ENCODE measurements at places on chromosomes 7 and 10.

- no peak for DNase-seq
These were observed 129.8 kb downstream of the BAMBI start for GRCh38 chr10:28806951-28807759.

- no peak for DNase-seq
These were observed 3.1 kb upstream of the HOXA9 start for GRCh38 chr7:27168265-27168947.

DNA sequence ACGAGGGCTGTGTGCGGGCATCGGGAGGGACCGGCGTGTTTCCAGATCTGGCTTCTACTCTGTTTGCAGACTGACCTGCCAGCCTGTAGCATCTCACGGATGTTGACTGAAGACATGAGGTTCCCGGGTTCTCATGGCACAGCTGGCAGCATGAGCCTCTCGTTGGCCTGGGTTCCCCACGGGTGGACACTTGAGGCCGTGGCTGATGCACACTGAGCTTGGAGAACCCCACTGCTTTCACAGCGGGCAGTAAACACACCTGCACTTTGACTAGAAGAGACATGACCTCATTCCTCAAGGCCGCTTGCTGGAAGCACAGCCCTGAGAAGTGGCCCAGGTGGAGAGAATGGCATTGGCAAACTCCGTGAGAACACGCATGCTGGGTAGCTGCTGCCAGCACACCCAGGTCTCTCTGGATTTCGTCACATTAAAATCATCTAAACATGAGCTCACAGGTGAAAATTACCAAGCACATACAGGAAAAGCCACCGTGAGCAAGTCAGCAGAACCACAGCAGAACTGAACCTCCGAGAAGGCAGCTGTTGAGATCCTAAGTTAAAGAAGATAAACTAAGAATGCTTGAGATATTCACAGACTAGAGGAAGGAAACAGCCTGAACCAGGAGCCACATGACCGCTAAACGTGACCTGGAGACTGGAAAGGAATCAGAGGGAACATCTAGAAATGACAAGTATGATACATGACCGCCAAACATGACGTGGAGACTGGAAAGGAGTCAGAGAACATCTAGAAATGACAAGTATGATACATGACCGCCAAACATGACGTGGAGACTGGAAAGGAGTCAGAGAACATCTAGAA, 32.5 kb downstream of the BNIP3 start:
- DNase-seq = no peak

DNA sequence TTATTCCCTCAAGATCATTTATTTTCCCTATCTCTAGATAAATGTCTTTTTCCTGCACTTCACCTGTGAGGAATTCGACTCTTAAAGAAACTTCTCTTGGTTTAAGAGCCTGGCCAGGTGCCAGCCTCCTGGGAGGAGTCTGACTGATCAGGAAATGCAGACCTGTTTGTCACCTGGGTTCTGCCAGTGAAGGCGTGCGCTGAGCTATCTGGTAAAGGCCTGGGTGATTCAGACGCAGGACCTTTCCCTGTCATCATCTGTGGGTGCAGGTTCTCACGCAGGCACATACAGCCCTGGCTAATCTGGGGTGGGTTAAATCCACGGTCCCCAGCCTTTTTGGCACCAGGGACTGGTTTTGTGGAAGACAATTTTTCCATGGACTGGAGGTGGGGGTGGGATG, 65.3 kb upstream of the AQP1 start:
- DNase-seq = no peak

GRCh38 chr7:20193873-20194272, 23.3 kb downstream of the MACC1 start:
- no peak for DNase-seq

GRCh38 chr7:3943779-3944520, 642.9 kb downstream of the SDK1 start:
- DNase-seq = no peak

DNA sequence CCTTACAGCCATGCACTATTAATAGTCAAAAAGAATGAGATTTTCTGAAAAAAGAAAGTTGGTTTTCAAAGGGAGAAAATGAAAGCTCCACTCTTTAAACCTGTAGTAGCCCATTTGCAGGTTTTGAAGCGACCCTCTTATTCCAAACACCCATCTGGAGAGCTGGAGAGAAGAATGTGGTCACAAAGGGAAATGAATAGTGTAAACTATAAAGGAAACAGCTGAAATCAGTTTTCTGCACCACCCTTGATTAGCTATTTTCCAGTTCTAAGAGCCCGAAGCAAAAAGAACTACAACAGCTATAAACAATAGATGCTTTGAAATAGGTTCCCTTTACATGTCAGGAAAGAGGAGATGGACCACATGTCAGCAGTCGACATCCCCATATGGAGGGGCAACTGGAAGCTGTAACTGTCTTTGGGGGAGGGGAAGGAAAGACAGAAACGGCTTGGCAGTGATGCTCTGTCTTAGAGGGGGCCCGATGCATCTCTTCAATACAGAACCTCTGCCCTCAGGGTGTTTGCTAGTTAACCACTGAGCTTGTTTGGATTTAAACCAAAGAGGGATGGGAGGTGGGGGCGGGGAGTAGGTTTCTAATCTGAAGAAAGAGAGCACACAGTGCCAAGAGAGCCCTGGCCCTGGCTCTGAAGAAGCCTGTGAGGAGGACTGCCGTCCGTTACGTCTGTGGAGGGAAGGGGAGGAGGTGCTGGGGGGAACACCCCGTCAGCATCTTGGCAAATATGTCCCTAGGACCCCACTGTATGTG, 55.3 kb downstream of the CPVL start:
- no peak for DNase-seq

GRCh38 chr10:78588194-78588811, 480.5 kb upstream of the ZMIZ1 start:
- no peak for DNase-seq

DNA sequence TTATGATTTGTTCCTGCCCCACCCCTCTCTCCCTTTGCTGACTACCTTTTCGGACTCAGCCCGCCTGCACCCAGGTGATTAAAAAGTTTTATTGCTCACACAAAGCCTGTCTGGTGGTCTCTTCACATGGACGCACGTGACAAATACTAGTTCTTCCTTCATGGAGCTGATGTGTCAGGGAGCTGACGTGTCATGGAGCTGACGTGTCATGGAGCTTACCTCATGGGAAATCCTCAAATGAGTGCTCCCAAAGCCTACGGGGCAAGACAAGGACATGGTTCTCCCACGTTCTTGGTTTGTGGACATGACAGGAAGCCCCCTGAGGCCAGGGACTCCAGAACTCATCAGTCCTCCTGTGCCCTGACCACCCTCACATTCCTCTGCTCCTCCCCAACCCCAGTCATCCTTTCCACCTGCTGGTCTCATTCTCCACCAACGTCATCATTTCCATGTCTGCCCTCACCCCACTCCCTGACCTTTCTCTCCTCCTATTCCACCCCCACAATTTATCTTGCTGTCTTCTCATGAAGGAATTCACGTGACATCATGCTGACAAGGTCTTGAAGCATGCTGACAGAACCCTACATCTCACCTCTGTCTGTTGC, 261.3 kb downstream of the TCERG1L start:
- DNase-seq = no peak

DNA sequence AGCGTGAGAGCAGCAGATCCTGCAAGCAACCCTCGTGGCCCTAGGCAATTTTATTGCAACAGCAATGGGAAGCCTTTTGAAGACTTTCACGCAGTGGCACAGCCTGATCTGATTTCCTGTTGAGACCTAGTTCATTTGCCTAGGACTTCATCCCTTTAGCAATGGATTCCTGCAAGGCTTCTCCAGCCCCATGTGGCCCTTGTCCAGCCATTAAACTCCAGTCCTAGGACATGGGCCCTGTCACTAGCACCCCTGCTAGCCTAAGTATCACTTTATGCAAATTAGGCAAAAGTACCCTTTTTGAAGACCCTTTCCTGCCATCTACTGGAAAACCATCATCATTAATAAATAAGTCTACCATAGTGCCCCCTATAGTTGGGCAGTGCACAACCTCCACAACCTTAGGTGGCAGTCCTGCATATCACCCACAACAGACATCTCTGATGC, 379.4 kb downstream of the GALNT17 start:
- no peak for DNase-seq

- no peak for DNase-seq
These were observed 8.6 kb downstream of the POLD2 start for GRCh38 chr7:44114586-44115310.

- no peak for DNase-seq
These were observed 31.7 kb upstream of the ELMO1 start for GRCh38 chr7:37480041-37481031.

DNA sequence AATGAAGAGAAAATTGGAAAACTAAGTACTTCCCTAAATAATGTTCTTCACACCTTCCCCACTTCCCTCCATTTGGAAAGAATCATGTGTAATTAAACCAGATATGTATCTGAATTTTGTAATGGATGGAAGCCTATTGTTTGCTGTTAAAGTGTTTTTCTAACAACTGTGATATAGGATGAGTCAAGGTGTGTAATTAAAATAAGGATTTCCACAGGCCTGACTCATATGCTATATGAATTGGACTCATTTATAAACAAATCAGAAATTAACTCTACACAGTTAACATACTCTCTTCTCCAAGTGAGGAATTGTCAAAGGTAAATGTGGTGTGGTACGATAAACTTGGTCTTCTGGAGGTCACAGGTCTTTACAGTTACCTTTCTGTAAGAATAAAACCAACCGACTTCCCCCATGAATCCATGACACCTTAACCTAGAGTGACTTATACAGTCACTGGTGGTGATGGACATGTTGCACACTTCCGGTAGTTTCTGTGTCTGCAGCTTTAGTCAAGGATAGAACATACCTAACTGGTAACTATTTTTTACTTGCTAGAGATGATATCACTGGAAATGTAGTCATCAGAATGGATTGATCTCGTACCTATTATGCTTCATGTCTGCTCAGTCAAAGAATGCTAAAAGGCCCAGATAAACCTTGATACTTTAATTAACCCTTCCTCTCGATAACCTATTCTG, 12.8 kb downstream of the PNLIPRP3 start:
- DNase-seq = no peak

DNA sequence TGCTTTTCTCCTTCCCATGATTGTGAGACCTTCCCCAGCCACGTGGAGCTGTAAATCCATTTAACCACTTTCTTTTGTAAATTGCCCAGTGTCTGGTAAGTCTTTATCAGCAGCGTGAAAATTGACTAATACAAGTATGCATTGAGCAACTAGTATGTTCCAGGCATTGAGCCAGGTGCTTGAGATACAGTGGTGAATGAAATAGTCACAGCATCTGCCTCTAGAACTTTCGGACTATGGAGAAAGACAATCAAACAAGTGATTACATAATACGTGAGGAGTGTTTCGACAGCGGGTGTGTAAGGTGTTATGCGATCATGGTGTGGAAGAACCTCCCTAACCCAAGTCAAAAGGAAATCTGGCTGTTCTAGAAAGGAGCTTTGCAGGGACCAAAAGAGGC, 21.6 kb upstream of the NUP205 start:
- DNase-seq = no peak

GRCh38 chr10:131154306-131155025, 157.1 kb downstream of the TCERG1L start:
- no peak for DNase-seq

GRCh38 chr7:27575613-27576012, 87.1 kb downstream of the HIBADH start:
- DNase-seq = no peak

DNA sequence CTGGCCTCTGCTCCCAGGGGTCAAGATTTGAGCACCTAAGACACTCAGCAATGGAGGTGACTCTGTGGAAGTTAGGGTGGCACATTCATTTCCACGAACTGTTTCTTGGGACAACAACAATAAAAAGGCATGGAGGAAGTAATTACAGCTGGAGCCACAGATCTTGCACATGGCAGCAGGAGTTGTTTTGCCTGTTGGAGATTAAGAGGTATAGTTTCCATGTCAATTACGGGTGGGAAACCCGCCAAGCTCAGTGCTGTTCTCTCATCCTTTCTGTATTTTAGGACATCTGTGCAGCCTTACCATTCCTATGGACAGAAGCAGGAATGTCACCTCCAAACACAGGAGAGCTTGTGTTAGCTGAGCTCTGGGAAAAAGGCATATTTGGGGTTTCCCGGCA, 201.2 kb downstream of the SNX10 start:
- DNase-seq = no peak

GRCh38 chr7:71021131-71021530, 110.8 kb upstream of the GALNT17 start:
- no peak for DNase-seq

- DNase-seq = no peak
These were observed 125.3 kb downstream of the DYNC1I1 start for GRCh38 chr7:95897557-95898251.

DNA sequence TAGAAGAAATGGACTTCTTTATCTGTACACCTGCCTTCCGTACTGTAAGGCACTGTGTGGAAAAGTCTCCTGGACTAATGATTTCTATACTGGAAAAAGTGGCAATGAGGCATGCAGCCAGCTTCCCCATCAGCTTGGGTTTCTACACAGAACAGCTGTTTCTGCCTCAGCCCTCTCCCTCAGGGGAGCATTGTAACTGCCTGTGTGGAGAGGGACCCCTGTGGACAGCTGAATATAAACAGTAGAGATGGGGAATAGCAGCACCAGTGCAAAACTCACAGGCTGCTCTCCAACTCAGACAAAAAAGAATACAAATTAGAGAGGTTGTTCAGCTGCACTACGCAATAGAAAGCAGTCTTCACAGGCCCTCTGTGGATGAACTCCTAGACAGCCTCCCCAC, 451.3 kb upstream of the MBL2 start:
- DNase-seq = no peak
